ENCODE measurements at places on chromosomes 1 and 21.

- DNase-seq, result no peak
These were observed 21.6 kb upstream of the TRIM45 start for GRCh38 chr1:117143172-117143571.

- DNase-seq, result no peak
These were observed 29.7 kb upstream of the PRDM15 start for GRCh38 chr21:41908829-41909228.

DNA sequence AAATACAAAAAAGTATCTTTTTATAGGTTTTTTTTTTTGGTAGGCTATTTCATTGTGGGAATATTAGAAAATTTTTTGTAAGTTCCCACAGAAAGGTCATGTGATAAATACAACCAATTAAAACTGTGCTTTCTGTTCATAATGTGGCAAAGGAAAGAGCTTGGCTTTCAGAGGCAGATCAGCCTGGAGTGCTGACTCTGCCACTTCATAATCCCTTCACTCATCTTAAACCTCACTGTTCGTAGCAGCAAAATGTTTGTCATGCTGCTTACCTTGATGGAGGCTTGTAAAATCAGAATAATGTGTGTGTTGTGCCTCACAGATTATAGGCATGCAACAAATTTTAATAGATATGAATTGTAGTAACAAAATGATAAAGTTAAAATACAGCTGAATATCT is 176.8 kb downstream of the ZP4 start:
- DNase-seq, result no peak

- DNase-seq, result no peak
These were observed 58.5 kb downstream of the DNM3 start for GRCh38 chr1:171899838-171900237.

DNA sequence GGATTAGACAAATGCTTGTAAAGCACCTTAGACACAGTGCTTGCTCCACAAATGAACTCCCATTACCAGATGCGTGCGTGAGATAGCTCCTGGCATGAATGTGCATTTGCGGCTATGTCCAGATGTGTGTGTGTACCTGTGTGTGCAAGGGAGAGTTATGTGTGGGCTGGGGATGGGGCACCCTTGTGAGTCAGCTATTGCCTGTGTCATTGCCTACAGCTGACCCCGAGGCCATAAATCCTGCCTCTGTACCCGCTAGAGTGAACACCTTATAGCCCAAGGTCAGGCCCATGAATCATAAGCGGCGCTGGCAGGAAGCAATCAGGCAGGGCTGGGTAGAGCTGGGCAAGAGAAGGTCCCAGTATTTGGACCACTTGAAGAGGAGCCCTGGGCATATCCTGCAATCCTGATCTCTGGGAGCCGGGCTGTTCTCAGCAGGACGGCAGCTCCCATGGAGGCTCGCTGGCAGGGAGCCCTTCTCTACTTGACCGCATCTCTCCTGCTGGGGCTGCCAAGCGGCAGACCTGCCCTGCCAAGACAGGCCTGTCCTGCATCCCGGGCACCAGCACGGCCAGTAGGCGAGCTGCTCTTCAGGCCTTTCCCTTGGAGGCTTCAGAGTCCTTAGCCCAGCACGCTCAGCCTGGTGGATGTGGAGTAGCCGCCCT is 86.4 kb downstream of the TMEM53 start:
- DNase-seq, result no peak

DNA sequence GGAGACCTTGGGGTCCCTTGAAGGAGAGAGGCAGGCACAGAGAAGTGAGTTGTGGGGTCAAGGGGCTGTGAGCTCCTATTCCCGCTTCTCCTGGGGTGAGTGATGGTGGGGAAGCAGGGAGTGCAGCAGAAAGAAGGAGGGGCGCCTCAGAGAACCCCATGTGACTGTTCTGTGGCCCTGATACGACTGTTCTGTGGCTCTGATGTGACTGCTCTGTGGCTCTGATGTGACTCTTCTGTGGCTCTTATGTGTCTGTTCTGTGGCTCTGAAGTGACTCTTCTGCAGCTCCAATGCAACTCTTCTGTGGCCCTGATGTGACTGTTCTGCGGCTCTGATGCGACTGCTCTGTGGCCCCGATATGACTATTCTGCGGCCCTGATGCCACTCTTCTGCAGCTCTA is 29.9 kb upstream of the UMODL1 start:
- DNase-seq, result no peak

DNA sequence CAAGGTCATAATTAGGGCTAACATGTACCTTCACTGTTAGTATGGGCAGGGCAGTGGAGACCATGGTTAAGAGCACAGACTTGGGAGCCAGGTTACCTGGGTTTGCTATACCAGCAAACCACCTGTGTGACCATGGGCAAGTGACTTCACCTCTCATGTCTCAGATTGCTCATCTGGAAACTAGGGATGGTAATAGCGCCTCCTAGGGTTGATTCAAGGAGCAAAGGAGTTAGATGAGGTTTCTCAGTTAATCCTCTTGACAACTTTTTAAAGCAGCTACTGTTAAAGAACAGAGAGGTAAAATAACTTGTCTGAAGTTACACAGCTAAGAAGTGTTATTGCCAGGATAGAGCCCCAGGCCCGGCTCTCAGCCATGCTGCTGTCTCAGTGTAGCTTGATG is 790 bp upstream of the MATN1 start:
- no peak for DNase-seq
